ENCODE measurements at places on chromosomes 6 and 20.

DNA sequence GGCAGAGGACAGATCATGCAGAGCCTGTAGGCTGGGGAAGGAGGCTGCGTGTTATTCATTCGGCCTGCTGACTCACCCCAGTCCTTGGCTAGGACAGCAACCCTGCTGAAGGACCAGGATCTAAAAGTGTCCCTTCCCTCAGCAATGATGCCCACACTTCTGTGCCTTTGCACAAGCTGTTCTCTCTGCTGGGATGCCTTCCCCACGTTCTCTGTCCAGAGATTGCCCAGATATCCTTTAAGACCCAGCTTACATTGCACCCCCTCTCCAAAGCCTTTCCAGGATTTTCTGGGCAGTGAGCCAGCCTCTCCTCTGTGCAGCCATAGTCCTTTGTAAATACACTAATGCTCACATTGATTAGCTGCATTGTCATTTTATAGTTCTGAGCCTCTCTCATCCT, 99.3 kb upstream of the CHD6 start:
- no peak for DNase-seq

- no peak for DNase-seq
These were observed 440.0 kb downstream of the HAO1 start for GRCh38 chr20:7500231-7500663.

DNA sequence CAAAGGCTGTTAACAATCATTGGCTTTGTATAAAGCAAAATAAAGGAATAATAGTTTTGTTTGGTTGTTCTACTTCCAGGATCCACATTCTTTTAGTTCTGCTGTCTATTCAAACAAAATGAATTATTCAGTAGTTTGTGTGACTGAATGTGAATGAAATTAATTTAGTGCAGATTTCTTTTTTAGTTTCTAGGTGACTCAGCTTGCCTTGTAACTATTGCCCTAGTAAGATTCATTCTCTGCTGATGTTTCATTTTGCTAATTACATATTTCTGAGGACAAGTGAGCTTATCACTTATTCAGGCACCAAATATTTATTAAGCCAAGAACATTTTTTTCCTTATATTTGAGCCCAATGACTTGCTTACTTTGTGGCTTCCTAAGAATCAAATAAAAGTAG, 46.5 kb upstream of the RIPOR2 start:
- no peak for DNase-seq

GRCh38 chr20:42155586-42155985, 537.4 kb upstream of the CHD6 start:
- DNase-seq = no peak

DNA sequence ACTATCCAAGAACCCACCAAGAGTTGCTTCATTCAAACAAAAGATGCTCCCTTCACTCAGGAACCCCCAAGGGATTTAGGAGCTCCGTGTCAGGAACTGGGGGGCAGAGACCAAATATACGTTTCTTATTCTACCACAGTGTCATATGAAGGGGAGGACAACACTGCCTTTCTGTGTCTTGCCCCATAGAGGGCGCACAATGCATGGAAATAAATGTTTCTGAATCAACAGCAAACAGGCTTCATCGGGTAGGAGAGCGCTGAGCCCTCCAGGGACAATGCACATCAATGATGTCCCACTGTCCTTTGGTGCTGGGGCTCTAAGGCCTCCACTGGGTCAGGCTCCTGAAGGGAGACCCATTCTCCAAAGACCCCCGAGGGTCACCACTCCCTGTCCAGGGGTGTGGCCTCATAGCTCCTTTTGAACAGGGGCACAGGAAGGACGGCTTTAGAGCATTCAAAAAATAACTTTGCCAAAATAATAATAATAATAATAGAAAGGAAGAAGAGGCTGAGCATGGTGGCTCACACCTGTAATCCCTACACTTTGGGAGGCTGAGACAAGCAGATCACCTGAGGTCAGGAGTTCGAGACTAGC, 31.1 kb downstream of the PLG start:
- DNase-seq = no peak

DNA sequence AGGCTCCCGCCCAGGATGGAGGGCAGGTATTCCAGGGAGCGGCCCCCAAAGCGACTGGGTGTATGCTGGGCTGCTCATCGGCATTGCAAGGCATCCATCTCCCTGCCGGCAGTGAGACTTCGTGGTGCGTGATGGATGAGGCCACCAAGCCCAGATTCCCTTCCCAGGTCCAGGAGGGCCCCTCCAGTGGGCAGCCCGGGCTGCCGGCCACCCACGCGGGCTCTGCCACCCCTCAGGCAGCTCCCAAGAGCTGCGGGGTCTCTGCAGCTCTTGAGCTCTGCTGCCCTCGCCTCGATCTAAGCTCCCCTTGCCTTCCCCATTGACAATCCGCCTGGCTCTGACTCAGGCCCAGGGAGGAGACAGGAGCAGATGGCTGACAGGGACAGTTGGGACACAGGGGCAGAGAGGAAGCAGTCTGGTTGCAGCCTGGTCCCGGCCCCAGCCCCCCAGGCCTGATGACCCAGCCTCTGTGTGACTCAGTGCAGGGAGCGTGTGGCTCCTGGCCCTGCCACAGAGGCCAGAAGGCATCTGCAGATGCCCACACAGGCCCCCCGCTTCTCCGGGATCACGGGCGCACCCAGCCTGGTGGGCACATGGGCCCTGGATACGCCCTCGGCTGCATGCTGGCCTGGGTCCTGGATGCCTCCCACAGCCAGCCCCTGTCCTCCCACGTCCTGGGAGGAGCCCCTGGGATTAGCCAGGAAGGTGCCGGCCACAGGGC, 33.0 kb downstream of the SLCO4A1 start:
- no peak for DNase-seq

GRCh38 chr6:143592335-143592734, 80.8 kb upstream of the FUCA2 start:
- DNase-seq = no peak
